Activated naive CD4-positive, alpha-beta T cell treated with anti-CD3 and anti-CD28 coated beads for 36 hours (primary cell): ENCODE measurements at places on chromosomes 4 and X. TPM values are rescaled to one million over a fixed set of nuclear protein-coding genes. Genes with fewer than 3 reads are reported as not detected.

DNA sequence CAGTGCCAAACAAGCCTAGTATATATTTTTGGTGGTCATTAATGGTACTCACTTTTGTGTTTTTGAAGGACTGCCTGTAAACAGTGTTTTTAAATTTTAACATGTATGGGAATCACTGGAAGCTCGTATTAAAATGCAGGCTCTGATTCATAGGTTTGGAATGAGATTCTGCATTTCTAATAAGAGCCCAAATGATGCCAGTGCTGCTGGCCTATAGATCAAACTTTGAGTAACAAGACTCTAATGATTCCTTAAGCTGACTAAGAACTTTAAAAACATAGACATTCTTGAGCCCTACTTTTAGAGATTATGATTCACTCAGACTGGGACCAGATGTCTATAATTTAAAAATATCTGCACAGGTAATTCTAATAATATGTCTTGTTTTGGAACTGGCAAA, 823.2 kb upstream of the LCORL start:
- no peak overlapping the region for H3K4me3 ChIP-seq
- no peaks in the 10 kb centered on the region for H3K36me3 ChIP-seq
- no peak for DNase-seq
- H3K27ac ChIP-seq: no peak overlapping the region

DNA sequence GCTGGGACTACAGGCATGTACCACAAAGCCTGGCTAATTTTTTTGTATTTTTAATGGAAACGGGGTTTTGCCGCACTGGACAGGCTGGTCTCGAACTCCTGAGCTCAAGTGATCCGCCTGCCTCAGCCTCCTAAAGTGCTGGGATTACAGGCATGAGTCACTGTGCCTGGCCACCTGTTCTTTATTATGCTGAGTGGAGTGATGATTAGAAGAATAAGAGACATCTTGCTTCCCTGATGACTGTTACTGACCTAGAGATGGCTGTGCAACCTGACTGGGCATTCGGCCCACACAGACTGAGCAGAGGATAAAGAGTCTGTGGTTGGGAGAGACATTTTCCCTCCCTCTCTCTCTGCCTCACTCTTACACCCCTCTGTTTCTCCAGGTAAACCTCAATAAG, 56.7 kb downstream of the SPINK2 start:
- no peaks in the 10 kb centered on the region for H3K36me3 ChIP-seq
- H3K4me1 ChIP-seq: no peaks in the 10 kb centered on the region
- no peak overlapping the region for H3K27ac ChIP-seq
- H3K4me3 ChIP-seq: no peak overlapping the region
- no peaks in the 10 kb centered on the region for H3K27me3 ChIP-seq

Gene IL1RAPL2
- not detected for total RNA-seq

Gene PTTG2
- total RNA-seq: not detected

Gene NXT2
- 14.8 TPM for total RNA-seq

Gene SATL1
- total RNA-seq: not detected

Gene SASH3
- total RNA-seq: 98.7 TPM

Gene FAT1
- total RNA-seq: 0.43 TPM
